WERI-Rb-1 (cell line): ENCODE measurements at places on chromosomes 7 and 10.

DNA sequence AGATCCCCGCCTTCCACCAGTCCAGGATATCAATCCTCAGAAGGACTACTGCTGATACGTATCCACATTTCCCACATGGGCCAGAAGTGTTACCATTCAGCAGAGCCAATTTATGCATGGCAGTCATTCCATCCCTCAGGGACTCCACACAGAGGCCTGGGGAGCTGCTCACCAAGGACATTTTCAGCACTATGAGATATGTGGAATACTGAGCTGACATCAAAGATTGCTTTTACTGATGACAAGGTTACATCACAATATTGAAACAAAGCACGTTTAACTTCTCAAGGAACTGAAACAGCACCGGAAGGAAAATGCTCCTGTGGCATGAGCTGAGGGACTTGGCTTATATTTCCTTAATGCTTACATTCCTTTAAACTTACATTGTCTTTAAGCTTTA lies 335.1 kb downstream of the BMPER start:
- DNase-seq = no peak

DNA sequence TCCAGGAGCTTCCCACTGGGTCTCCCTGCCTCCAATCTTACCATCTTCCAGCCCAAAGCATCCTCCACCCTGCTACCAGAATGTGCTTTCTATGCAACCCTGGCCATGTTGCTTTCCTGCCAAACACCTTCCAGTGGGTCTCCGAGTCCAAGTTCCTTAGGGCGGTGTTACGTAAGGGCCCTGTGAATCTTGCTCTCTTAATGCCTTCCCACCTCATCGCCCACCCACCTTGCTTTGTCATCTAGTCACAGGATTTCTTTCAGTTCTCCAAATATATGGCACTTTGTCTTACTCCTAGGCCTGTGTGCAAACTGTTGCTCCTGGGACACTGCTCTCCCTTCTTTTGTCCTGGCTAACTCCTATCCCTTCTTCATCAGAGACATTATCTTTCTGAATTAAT lies 344.5 kb downstream of the RPS24 start:
- DNase-seq = no peak

DNA sequence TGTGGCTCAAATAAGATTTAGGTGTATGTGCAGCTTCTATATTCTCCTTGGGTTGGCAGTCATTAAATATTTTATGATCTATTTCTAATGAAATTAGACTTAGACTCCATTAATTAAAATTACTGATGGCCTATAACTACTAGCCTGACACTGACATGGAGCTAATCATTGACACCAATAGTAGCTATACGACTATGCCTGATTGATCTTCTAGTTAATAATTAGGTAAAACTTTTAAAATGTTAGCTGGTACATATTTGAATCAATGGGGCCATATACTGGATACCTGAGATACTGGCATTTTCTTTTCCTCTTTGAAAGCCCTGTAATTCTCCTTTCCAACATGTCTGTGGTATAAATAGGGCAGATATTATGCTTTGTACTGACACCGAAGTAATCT lies 14.4 kb downstream of the WEE2 start:
- no peak for DNase-seq

DNA sequence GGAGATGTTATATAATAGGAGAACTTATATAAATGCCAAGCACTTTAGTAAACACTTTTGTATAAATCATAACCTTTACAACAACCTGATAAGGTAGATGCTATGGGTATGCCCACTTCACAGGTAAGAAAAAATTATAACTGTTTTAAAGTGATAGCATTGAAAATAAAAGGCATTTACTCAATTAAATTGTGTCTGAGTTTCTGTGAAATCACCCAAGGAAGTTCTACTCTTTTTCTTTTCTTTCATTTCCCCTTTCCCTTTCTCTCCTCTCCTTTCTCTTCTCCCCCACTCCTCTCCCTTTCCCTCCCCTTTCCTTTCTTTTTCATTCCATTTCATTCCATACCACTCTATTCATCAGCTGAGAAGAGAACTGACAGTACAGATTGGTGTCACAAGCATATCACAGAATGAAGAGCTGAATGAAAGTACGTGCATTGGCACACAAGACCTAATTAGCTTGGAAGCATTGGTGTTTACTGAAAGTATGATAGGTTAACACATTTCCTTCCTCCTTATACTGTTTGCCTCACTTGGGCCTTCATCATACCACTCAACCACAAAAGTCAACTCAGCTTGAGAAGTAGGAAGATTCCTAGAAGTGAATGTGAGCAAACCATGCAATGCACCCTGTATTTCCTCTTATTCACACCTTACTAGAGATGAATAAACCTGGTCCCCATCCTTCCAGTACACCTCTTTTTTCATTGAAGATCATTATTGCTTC lies 117.9 kb upstream of the AGR3 start:
- no peak for DNase-seq

DNA sequence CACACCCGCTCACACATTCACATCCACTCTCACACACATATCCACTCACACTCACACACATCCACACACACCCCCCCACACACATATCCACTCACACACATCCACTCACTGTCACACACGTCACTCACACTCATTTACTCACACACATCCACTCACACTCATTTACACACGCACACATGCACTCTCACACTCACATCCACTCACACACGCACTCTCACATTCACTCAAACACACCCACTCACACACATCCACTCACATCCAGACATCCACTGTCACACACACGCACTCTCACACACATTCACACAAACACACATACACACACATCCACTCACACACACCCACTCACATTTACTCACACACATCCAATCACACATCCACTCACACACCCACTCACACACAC lies 18.3 kb downstream of the PWWP2B start:
- no peak for DNase-seq

DNA sequence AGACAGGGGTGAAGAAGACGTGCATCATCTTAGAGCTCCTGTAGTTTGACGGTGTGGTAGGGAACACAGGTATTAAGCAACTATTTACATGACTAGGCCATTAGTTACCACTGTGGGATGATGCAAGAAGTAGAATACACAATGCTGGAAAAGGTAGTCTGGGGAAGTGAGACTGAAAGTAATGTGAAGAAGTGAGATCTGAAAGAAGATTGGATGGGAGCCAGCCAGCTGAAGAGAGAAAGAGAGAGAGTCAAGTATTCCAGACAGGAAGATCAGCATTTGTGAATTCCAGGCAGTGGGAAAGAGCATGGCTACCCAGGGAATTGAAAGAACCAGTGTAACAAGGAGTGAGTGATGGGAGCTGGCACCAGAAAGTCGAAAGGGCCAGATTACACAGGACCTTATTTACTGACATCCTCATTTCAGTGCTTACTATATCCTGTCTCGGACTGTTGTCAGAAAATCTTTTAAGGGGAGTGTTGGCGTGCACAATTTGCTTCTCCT lies 4.0 kb upstream of the CFAP58 start:
- no peak for DNase-seq

DNA sequence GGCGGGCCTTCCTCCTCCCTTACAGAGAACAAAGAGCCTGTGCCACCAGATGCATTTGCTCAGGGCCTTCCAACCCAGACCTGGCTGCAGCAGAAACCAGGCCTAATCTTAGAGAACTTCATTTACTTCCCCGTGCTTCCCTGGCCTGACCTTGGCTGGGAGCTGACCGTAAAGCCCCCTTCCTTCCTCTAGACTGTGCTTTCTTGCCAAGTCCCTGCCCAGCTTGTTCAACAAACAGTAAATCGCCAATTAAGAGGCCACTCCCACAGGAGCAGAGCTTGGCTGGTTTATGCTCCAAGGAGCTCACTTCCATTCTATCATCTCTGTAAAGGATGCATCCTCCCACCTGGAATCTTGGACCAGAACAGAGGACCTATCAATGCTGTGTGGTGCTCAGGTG lies 110.9 kb downstream of the COL13A1 start:
- no peak for DNase-seq

DNA sequence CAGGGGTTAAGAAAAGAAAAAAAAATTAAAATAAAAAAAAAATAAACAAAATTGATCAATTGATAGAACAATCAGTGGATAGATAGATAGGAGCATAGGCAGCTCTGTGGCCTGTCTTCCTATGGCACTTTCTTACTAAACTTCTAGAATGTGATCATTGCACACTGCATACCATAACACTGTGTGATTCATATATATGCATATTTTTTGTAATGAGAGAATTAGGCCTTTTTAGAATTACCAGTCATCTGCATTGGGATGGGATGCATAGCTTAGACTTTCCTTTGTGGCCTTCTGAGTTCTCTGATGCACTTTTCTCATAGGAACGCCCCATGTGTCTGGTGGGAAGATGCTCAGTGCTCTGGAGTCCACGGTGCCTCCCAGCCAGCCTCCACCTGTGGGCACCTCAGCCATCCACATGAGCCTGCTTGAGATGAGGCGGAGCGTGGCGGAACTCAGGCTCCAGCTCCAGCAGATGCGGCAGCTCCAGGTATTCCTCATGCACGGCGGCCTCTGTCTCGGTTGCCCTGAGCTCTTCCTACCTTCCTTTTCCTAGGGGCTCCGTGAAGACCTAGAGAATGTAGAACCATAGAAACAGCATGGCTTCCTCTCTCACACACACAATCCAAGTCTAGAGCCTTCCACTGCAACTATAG lies 222.5 kb downstream of the ARHGAP21 start:
- no peak for DNase-seq
